Stimulated activated CD8-positive, alpha-beta memory T cell treated with anti-CD3 and anti-CD28 coated beads, Interleukin-15, amount 100 ng/mL, for 4 hours (primary cell): ENCODE measurements at places on chromosomes 5 and 9.

- DNase-seq = no peak
Observed at GRCh38 chr9:135641745-135642144, 2.4 kb upstream of the GLT6D1 start.

DNA sequence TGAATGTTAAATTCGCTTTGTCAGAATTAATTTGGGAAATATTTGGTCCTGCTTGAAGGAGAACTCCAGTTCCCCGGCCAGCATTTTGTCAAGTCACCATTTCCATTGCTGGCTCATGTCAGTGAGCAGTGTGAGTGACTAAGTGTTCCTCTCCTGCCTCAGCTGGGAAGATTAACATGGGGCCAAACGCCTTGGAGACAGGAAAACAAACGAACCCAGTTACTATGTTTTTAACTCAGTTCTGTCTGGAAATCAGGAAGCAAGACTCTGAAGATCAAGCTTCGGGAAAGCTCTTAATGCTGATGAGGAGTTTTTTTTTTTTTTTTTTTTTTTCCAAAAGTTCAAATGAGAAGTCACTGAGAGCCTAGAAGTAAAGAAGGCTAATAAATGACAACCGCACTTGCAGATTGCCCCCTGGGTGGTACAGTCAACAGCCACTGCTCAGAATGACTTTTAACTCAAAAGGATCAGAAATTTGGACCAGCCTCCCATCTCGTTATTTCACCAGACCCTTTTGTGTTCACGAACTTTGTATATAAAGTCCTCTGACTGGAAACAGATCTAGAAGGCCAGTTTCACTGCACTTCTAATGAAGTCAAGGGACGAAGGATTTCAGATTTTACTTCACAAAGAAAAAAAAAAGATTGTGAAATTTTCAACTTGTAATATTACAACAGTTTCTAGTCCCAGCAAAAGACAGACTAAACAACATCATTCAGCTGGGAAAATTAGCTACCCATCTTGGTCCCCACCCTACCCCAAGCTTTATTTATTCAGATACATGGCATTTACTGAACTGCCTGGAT lies 121.3 kb downstream of the LHFPL2 start:
- DNase-seq = no peak

DNA sequence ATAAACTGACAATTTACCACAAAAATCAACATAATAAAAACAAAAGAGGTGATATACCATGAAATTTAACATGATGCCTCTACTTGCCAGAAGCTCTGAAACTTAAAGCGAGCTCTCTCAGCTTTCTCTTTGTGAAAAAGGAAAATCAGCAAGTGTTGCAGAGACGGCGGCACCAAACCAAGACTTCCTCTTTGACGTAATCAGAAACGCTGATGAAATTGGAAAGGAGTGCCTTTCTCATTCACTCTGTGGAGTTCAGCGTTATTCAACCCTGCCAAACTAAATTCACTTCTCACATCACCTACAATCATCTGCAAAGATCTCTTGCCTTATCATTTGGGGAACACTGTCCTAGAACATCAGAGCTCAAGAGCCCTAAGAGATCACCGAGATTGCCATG lies 32.2 kb downstream of the ANXA6 start:
- DNase-seq = no peak

DNA sequence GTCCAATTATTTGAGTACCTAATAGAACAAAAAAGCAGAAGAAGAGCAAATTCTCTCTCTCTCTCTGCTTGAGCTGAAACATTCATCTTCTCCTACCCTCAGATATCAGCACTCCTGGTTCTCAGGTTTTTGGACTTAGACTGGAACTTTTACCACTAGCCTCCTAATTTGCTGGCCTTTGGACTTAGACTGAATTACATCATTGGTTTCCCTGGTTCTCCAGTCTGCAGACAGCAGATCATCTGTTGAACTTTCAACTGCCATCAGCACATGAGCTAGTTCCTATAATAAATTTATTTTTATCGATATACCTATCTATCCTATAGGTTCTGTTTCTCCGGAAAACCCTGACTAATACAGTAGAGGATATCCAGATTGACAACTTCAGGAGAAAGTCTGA lies 208.9 kb upstream of the GAS1 start:
- DNase-seq = no peak
